ENCODE measurements at places on chromosomes 11 and 22.

GRCh38 chr11:49302360-49302759 is 94.0 kb upstream of the FOLH1 start:
- no peak for DNase-seq

GRCh38 chr11:14813516-14813915 is 78.5 kb downstream of the CYP2R1 start:
- DNase-seq, result no peak

DNA sequence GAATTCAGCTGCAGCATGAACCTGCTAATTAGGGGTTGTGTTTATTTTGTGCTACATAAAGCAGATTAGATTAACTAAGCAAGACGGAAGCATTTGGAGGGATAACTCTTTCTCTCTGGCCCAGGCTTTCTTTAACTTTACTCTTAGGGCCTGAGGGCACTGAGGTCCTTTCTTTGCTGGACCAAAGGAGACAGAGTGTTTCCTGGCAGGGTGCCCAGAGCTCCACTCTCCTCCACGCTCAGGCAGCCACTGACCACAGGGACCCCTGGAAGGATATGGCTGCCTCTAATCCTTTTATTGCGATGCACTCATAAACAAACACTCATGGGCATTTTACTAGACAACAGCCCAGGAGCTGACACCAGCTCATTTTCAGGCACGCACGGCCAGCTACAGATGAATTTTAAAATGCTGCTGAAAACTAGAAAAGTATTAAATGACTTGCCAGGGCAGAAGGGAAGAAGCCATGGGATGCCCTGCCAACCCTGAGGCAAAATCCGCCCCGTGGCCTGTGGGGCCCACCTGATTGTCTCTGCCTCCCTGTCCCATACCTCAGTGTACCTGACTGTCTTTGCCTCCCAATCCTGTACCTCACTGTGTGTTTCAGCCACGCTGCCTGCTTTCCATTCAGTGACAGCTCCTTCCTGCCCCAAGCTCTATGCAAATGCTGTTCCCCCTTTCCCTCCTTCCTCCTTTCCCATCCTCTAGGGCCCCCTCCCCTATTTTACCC is 192.6 kb upstream of the NAV2 start:
- DNase-seq, result no peak

DNA sequence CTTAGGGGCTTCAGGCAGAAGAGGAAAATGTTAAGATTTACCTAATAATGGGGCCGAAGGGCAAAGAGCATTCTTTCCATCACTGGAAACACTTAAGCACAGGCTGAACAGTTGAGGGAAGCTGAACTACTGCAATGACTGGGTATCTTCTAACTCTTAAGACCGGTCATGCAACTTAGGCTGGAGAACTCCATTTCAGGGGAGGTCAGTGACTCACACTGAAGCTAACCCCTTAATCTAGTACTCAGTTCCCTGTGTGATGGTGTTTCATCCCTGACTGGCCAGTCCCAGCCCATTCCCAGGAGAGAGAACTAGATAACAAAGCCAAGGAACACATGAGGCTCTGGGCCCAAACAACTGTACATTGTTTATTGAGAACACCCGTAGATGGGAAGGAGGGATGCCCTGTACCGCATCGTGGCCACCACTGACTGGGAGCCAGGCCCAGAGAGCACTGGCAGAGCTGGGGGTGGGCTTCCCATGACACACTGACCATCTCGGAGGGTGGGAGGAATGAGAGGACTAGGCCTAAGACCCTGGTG is 10.5 kb downstream of the RPL27A start:
- DNase-seq, result no peak

DNA sequence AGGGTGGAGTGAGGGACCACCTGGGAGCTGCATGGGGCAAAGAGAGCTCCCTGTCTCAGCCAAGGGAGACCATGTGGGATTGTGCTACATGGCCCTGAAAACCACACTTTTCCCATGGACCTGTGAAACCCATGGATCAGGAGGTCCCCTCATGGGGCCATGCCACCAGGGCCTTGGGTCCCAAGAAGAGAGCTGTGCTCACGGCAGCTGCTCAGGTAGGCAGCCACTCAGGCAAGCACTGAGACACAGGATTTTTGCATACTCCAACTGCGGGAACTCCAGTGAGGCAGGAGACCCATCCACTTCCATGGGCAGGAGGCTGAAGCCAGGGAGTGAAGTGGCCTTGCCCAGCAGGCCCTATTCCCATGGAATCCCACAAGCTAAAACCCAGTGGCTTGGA is 190.0 kb downstream of the KCNA4 start:
- no peak for DNase-seq

- DNase-seq, result no peak
Observed at GRCh38 chr11:111845276-111846028, 25.9 kb downstream of the ALG9 start.

DNA sequence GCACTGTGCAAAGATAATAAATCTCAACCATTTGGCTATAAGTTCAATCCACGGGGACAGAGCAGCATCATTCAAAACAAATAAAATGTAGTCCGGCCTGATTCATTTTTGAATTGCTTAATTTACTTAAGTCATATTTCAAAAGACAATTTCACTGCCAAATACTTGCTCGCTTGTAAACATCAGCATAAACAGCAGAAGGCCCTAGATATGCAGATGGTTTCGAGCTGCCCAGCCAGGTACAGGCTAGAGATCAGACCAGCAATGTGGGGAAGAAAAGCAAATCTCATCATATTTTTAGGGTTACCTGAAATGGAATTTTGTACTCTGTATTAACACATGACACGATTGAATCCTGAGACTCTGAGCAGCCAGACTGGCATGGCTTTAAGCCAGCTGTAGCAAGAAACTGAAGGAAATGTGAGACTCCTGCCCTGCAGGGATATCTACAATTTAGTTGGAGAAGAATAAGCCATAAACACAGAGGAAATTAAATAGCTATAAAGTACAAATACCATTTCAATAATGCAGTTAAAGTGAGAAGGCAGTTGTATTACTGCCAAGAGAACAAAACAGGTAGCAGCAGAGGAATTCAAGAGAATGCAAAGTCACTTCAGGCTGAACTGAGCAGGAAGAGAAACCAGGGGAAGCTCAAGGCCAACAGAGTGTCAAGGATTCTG is 440.3 kb downstream of the ETS1 start:
- DNase-seq, result peak; percentile 39

GRCh38 chr22:42025421-42025820 is 26.8 kb downstream of the WBP2NL start:
- no peak for DNase-seq

GRCh38 chr22:23093051-23093788 is 22.9 kb downstream of the GNAZ start:
- DNase-seq, result no peak

DNA sequence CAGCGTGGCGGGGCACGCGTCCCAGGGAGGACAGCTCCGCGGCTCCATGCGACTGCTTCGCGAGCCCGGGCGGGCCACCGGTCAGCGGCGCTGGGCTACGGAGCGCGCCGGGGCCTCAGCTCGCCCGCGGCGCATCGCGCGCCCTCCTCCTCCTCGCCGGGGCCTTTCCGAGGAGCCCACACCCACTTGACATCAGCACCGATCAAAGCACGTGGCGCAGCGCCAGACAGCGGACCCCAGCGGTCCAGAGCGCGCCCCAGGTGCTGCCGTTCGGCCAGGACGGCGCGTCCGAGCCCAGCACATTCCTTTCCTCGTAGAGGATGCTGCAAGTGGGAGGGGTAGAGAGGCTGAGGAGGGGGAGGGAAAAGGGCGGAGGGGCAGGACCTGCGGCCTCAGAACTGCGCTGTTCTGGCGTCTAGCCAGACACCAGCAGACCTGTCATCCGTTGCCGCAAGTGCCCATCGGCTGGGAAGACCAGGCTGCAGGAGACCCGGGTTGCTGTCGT is 88.6 kb downstream of the PLEKHA7 start:
- DNase-seq, result peak; percentile 74

DNA sequence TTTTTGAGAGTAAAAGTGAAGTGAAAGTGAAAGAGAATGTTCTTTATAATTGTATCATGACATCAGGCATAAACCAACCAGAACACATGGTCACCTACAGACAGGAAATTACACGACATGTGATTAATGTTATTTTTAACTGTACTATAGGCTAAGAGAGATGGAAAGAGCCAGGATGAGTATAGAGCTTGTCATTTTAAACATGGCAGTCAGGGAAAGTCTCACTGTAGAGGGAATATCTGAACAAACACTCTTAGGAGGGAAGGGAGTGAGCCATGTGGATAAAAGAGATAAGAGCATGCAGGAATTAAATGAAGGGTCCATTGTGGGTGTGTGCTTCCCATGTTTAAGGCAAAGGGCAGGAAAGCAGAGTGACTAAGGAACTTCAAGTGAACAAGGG is 599.1 kb upstream of the FAT3 start:
- DNase-seq, result no peak

DNA sequence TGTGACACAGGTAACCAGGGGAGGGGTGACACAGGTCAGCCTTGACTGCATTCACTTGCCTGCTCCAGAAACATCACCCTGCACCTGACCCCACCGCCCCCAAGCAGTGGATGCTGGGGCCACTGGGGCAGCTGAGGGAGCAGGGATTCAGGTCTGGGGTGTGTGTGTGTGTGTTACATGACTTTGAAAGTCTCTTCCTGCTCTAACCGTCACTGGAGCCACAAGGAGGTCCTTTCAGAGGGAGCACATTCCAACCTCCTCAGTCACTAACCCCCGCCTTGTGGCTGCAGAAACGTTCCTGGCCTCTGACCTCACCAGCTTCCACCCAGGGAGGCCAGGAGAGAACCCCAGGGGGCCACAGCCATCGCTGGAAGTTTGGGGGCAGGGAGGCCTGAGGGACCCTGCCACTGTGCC is 2.9 kb upstream of the FOSL1 start:
- no peak for DNase-seq
